ENCODE measurements at places on chromosomes 6 and 20.

DNA sequence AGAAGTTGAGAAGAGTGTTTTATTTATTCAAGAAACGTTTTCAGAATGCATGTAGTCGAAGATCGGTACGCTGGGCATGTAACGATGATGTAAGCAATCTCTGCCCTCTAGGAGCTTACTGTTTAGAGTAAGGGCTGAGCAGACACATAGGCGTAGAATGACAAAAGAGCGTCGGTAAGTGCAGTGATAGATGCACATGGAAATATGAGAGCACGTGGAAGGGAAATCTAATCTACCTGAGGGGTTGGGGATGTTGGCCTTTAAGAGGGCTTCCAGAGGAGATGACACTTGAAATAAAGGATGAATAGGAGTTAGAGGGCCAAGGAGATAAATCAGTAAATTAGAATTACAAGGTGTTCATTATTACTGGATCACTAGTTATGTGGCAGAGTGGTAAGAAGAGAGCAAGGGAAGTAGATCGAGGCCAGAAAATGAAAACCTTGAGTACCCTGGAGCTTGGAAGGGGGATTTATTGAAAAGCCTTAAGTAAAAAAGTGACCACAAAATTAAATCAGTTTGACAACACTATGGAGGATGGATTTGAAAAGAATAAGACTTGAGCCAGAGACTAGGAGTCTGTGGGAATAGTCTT, 782 bp downstream of the TRMT11 start:
- peak; percentile 37 for DNase-seq

DNA sequence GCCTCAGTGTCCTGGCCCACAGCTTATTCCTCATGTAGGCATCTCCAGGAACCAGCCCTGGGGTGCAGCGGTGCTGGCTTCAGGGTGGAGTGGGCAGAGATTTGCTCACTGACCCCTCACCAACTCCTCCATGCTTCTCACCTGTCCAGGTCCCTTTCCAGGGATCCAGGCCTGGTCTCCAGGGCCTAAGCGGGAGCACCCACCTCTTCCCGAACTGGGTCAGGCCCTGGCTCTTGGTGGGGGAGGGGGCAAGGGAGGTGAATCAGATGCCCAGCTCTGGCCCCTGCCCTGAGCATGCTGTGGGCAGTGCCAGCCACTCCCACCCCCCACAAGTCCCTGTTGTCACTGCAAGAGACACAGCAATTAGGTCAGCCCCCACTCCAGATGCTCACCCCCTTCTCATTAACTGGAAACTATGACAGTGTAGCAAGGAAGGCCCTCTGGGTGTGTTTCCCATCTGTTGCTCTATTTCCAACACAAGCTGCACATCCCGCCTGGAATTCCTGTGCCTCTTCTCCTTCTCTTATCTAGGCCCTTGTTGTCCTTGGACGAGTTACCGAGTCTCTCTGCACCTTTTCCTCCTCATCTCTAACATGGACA, 37.0 kb downstream of the MDFI start:
- no peak for DNase-seq

DNA sequence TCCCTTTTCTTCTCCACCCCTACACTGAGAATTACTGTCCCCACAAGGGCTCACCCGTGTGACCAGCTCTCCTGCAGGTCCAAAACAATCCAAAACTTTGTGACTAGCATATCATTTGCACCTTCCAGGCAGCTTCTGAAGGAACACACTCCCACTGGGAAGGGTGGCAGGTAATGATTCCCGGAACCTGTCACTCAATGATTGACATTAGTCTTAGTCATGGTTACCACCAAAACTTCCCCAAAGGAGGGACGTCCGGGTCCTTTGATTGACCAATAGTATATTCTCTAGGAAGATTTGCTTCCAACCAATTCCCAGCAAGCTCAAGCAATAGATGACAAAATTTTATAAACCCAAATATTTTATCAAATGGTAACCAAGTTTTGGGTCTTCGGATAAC, 127.7 kb upstream of the MYLIP start:
- no peak for DNase-seq

DNA sequence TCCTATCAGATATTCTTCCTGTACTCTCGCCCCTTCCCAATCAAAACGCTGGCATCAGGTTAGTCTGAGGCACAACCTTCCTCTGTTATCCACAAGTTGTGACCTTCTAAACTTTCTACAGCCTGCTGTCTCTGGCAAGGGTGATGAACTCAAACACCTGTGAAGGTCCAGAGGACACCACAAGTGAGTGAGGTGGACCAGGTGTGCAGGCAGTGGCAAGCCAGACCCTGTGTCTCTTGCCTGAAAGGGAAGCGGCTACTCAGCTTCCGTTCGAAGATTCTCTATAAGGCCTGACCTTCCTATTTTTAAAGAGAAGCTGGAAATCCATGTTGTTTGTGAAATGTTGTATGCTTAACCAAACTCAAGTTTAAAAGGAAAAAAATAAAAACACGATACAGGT, 36.8 kb downstream of the GCM1 start:
- DNase-seq: no peak

DNA sequence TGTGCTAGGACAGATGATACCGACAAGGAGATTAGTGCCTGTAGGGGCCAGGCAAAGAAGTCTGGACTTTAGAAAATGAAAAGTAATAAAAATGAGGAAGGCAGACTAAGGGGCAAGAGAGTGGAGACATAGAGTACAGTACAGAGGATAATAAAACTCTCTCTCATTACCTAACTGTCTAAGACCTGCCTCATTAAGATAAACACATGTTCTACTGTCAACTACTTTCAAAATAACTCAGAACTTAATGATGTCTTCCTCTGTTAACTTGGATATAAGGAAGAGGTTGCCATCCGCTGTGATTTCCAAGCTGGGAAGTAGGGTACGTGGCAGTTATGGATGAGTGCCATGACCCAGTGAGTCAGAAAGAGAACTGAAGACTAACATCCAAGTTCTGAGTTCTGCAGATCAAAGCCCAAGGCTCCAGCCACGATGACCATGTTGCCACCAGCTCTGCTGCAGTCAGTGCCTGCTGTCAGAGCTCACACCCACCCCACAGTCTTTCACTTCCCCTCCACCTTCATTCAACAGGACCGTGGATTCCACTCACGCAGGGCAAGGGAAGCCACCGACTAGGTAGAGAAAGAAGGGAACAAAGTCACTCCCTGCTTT, 81.8 kb downstream of the KIF16B start:
- no peak for DNase-seq

GRCh38 chr20:5413394-5413793, 96.6 kb upstream of the PROKR2 start:
- DNase-seq: no peak

DNA sequence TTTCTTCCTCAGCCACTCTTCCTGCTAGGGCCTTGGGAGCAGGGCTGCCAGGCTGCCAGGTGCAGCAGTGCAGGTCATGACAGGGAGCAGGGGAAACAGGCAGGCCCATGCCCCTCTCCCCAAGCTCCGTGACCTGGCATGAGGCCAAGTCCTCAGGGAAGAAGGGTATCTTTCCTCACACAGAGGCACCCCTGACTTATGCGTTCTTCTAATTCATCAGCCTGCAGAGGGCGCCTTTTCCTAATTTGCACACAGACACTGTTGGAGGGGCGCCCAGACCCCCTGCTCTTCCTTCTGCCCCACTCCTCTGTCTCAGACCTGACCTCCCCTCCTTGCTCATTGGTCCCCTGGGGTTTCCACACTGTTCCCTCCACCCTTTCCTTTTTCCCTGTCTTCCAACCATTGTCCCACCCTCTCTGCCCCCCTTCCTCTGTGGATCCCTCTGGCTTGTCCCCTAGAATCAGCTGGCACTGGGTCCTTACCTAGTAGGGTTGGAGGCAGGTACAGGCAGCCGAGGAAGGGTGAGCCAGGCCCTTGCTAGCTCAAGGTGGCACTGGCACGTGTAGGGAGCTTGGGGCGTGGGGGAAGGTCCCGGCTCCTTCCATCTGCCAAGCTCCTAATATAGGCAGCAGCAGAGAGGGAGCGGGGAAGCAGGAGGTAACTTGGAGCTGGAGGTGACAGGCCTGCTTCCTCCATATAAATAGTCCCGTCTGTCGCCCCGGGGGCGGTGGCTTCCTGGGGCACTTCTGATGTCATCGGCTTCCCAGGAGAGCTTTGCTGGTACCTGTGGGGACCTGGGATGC, 154.9 kb upstream of the MLN start:
- no peak for DNase-seq

GRCh38 chr20:8524101-8525016, 392.3 kb downstream of the PLCB1 start:
- DNase-seq: no peak

DNA sequence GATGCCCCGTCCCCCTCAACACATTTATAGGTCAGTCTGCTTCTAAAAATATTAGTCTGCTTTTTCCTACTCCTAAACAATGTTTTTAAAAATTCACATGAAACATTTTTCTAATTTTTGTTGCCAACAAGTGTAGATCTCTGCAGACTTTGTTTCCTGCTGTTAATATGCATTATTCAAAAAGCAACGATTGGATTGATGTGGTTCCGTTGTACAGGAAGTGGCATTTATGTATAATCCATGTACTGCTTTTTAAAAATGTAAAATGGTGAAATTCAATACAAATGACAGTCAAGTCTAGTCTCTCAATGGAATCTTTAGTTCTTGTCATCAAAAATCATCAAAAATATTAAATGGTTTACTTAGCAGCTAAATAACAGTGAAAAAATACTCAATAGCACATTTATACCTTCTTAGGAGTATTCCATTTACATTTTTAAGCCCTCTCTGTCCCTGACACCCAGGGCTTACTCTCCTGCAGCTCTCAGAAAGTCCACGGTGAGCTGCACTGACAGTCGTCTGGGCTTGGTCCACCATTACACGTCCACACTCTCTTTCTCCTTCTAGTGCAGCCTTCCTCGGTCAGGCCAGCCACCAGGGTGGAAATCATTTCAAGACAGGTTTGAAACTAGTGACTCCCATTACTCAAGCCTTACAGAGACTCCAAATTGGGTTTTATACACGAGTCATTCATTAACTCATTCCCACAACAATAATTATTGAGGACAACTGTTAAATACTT, 211.5 kb downstream of the TMEM200A start:
- no peak for DNase-seq

- no peak for DNase-seq
Measured at GRCh38 chr20:62618611-62619529, 23.4 kb upstream of the SLCO4A1 start.

DNA sequence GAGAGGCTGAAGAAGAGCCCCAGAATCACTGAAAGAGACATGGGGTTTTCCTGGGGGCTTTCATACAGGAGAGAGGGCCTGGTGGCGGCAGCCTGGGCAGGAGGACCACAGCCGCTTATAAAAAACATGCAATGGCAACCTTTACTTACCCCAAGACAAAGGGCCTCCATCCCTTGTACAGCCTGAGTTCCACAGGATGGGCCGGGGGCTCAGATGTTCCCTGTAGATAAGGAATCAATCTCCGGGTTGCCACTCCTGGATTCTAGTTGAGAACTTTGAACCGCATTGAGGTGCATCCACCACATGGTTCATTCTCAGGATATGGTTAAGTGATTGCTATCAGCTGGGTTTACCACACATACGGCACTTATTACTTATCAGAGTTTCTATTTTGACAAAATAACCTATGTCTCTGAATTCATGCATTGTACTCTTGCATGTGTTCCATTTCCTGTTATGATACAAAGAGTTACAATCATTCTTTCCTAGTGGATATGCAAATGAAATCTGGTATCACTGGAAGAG, 677.6 kb downstream of the KIF16B start:
- DNase-seq: no peak

DNA sequence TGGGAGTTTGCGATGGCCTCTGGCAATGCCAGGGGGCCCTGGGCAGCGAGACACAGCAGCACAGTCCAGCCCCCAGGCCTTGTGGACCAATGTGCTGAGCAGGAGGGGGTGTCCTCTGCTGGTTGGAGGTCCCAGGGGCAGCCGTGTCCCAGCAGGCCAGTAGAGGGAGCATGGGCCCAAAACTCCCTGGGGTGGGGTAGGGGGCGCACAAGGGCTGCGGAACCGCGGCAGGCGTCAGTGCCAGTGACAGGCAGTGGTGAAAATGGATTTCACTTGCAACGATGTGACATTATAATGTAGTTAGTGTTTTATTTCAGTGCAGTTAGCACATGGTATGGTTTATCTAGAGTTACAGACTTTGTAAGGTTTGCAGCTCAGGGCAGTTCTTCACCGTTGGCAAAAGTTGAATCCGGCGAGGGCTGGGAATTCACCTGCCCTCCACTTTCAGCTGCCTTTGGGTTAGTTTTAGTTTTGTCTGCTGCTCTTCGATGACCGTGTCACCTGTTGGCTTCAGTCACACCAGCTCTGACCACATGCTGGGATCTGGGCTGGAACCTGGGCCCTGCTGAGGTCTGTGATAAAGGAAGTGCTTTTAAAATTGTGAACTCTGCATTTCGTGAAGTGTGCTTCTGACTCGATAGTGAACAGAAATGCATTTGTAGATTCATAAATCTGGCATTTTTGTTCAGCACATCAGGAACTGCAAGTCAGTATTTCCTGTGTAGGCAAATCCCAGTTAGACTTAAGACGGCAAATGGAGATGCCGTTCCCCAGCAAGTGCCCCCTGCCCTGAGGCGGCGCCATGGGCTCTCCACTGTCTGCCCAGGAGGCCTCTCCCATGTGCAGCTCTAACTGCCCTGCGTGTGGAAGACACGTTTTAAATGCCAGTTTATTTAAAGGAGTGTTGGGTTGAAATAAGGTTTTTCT, 46.8 kb downstream of the PYGB start:
- peak; percentile 76 for DNase-seq

DNA sequence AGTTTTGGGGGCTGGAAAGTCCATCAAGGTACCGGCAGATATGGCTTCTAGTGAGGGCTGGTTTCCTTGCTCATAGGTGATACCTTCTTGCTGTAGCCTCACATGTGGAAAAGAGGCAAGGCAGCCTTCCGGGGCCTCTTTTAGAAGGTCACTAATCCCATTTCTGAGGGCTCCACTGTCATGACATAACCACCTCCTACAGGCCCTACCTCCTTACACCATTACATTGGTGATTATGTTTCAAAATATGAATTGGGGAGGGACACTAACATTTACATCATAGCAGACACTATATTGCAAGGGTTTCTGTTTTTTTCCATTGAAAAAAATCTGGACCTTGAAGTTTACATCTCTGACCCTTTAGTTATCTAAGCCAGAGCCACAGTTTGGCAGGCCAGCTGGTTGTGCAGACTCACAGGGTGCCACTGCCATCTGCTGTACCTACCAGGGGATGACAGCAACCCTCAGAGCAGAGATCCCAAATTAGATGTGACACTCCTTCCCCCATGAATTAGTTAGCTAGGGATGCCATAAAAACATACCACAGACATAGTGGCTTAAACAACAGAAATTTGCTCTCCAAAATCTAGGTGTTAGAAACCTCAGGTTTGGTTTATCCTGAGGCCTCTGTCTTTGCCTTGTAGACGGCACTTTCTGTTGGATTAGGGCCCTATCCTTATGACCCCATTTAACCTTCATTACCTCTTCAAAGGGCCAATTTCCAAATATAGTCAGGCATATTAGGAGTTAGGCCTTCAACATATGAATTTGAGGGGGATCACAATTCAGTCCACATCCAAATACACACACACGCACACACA, 166.4 kb upstream of the RNF217 start:
- no peak for DNase-seq

GRCh38 chr20:23302386-23302785, 48.2 kb upstream of the NXT1 start:
- DNase-seq: no peak

GRCh38 chr6:160259143-160259425, 463 bp upstream of the SLC22A2 start:
- no peak for DNase-seq

Data from A549 (cell line).